ENCODE measurements at places on chromosomes 6 and 20.

DNA sequence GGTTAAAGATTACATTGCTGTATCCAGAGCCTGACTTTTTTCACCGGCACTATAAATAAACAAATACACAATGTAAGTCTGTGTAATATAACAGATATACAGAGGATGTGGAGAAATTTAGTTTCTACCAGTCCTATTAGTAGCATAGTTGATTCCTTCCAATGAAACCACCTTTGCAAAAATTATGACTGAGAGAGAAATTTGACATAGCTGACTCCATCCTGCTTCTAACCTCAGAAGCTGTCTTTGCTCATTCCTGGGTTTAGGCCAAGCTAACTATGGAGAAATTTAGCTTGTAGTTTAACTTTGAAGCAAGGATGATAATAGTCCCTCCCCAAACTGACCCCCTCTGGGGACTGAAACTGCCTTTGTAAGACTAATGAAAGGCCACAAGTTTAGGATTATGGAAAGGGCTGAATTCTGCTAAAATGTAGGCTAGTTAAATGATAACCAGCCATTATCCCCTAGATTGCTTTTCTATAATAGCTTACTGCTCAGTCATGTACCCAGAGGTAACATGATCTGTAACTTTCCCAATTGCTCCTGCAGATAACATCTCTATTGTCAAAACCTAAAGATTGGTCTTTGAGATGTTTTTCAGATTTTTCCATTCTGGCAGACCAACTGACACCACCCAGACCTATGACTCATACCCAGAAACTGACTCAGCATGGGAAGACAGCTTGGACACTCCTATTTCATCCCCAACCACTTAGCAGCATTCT, 172.8 kb upstream of the ARG1 start:
- DNase-seq: no peak

DNA sequence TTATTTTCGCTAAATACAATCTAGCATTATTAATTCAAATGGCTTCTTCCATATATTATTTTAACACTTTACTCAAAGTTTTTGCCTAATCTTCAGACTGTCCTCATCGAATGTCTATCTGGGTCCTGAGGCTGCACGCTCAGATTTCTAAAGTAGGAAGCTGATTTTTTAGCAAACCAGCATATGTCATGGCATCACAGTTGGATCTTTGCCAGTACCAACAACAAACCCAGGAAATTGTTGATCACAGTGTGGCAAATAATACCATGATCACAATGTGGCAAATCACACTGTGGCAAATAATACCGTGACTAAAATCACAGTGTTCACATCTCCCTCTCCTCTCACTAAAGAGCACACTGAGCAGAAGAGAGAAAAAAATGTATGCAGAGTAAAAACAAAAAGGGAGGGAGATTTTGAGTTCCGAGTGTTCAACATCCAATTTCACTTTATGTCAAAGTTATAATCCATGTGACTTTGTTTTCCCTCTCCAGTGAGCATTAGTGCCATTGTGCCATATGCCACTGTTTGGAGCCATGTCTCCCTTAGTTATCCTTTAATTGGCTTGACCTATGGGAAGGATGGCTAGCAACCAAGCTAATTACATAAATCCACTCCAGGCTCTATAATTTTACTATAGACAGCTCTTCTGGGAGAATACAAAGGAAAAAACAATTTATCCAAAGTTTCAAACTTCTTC, 1059.6 kb downstream of the HACE1 start:
- DNase-seq: peak; percentile 6

- DNase-seq: no peak
Observed at GRCh38 chr6:132675002-132675401, 16.0 kb upstream of the TAAR1 start.

GRCh38 chr20:12434672-12435071, 517.0 kb downstream of the BTBD3 start:
- DNase-seq: no peak

DNA sequence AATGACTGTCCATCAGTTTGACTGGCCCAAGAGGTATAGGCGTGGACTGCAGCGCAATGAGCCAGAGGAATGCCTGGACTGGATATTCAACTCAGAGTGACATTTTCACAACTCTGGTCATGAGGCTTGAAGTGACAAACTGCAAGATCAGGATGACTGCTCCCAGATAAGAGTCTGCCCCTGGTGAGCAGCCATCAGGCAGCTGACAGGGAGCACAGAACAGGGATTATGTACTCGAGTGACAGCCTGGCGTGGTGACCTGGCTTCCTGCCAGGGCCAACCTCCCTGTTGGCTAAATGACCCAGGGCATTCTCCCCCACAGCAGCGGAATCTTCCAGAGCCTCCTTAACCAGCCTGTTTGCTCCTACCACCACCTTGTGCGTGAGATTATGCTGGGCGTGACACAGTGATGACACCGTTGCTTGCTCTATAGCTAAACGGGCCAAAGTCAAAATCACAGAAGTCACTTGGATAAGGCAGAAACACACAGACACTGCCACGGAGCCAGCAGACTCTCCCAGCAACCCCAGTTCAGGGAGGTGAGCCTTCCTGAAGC, 209.1 kb upstream of the JARID2 start:
- peak; percentile 39 for DNase-seq

DNA sequence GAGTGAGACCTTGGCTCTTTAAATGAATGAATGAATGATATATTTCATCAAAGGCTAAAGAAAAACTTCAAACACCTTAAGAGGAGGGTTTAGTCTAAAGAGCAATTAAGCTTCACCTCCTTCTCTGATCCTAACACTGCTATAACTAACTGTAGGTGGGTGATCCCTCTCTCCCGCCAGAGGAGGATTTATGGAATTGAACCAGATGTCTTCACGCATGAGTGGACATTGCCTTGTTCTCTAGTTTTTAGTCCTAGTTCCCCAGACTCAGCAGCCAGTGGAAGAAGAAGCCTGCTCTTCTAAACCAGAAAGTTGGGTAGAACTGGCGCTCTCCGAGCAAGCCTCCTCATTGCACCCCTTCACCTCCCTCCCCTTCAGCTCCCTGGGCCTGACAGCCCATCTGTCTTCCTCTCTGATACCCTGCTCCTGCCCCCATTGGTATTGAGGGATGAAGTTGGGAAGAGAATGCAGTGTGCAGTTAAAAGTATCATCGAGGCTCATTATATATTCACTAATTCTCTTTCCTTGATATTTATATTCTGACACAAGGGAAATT, 142.7 kb downstream of the ARID1B start:
- peak; percentile 27 for DNase-seq

GRCh38 chr20:15927893-15928650, 645.2 kb downstream of the KIF16B start:
- no peak for DNase-seq

DNA sequence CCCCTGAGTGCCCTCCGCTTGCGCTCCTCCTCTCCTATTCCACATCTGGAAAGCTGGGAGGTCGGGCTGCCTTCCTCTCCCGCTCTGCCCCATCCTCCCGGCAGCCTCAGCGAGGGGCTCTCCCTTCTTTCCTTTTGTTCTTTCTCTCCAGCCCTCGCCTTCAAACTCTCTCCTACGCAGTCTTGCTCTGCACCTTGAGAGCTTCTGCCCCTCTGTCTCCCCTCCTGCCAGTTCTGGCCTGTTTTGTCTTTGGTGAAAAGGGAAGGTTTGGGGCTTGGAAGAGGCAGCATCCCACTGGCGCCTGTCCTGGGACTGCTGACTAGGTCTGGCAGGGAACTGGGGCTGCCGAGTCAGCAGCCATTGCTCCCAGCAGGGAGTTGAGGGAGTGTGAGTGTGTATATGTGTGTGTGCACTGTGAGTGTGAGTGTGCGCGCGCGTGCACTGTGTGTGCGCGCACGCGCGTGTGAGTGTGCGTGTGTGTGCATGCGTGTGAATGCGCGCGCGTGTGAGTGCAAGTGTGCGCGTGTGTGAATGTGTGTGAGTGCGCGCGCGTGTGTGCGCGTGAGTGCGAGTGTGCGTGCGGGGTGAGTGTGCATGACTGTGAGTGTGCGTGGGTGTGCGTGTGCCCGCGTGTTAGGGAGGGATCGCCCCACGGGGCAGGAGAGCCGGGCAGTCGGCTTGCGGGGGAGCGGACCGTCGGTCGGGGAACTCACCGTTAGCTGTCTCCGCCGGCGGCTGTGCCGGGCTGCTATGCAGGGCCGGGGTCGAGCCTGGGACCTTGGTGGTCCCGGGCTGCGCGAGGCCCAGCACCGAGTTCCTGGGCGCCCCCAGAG, 523 bp downstream of the CPXM1 start:
- DNase-seq: peak; percentile 86

- no peak for DNase-seq
Observed at GRCh38 chr6:170385506-170385905, 78.9 kb downstream of the FAM120B start.

GRCh38 chr20:16566080-16566479, 7.2 kb downstream of the KIF16B start:
- DNase-seq: no peak

GRCh38 chr20:25398376-25399036, 7.9 kb upstream of the ABHD12 start:
- no peak for DNase-seq

- no peak for DNase-seq
Observed at GRCh38 chr6:166752097-166752496, 125.0 kb upstream of the RPS6KA2 start.

DNA sequence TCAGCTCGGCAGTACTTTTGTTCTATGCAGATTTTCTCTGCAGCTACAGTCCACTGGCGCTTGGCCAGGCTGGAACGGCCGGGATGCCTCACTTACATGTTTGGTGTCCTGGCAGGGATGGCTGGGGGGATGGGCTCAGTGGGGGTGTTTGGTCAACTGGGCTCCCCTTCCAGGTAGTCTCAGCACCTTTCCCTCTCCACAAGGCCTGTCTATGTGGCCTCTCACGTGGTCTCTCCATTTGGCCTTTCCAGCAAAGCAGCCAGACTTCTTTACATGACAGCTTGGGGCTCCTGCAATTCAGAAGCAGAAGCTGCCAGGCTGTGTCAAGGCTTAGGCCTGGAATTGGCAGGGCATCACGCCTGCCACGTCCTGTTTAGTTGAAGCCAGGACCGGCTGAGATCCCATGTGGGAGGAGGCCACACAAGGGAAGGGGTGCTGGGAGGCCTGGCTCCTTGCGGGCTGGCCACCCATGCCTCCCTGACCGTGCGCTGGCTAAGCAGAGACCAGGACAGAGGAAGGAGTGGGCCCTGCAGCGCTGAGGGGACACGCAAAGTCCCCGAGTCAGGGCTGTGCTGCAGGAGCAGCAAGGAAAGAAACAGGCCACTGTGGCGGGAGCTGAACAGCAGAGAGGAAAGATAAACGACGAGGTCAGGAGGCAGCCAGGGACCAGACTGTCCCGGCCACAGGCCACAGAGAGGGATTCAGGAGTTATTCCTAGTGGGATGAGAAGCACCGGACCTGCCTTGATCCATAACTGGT, 38.9 kb downstream of the MGME1 start:
- DNase-seq: peak; percentile 34

- DNase-seq: no peak
Observed at GRCh38 chr20:24528583-24529368, 59.3 kb downstream of the SYNDIG1 start.

GRCh38 chr6:163545370-163545769, 130.9 kb downstream of the QKI start:
- no peak for DNase-seq

- DNase-seq: no peak
Observed at GRCh38 chr6:33769248-33769821, 19.6 kb downstream of the LEMD2 start.

GRCh38 chr6:106090001-106090400, 3.9 kb downstream of the PRDM1 start:
- DNase-seq: no peak

DNA sequence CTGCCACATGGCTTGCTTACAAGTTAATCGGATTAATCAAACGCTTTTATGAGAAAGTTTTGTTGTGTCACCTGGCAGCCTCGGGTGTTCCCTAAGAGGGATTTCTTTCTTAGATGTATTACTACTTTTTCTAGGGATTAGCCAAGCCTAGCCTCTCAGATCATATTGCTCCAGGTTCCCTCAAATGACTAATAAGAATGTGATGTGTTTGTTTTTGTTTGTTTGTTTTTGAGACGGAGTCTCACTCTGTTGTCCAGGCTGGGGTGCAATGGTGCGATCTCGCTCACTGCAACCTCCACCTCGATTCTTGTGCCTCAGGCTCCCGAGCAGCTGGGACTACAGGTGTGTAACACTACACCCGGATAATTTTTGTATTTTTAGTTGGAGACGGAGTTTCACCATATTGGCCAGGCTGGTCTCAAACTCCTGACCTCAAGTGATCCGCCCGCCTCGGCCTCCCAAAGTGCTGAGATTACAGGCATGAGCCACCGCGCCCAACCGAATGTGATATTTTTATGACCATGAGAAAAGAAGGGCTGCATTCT, 977 bp downstream of the HMGN4 start:
- no peak for DNase-seq

- no peak for DNase-seq
Observed at GRCh38 chr6:45587229-45588060, 209.7 kb upstream of the SUPT3H start.

DNA sequence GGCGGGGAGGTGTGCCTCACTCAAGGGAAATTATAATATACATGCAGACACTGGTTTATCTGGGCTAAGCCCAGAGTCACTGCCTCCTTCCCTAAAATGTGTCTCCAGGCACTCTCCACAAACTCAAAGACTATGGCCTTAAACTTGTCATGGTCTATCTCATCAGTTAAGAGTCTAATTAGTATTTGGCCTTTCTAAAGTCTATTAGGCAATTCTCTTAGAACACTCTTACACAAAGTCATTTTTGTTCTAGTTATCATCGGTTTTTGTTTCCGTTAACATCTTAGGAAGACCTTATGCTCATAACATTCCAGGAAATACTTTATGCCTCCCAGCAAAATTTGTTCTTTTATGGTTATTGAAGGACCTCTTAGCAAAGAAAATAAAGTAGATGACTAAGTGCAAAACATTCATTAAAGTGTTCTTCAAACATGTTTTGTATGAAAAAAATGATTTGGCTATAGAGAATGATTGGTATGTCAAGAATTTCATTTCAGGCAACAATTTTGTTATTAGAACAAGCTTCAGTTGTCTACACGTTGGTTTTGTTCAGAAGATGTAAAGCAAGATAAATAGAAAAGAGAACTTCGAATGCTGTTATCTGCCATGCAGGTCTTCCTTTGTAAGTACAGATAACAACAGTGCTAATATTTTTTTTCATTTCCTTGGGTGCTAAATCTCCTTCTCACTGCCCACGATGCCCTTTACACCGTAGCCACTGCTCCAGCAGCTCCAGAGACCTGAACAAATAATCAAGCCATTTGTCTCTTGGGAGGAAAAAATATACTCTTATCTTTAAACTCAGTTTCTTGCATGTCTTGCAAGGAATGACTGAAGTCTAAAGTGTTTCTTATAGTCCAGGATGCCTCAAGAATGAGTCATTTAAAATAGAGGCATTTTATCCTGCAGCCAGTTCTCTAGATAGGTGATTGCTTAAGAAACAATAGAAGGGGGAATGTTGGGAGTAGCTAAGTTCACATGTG, 170.4 kb downstream of the HTR1B start:
- peak; percentile 2 for DNase-seq

DNA sequence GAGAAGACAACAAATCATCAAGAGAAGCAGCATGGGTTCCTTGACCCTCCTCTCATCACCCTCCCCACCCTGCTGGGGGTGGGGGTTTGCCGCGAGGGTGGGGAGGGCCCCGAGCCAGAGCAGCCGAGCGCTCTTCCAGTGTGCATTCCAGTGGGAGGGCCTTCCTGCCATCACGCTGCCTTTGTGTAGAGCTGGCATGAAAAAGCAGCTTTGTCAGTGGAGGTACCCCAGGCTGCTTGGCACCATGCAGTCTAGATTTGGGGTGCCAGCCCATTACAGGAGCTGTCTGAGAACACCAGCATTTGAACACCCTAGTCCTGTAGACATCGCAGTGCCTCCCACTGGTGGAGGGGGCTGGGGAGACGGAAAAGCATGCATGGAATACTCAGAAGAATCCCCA, 12.2 kb downstream of the BAK1 start:
- DNase-seq: no peak
